Type B pancreatic cell (in vitro differentiated cells): ENCODE measurements at places on chromosomes 3 and 15. TPM values are rescaled to one million over a fixed set of nuclear protein-coding genes. Genes with fewer than 3 reads are reported as not detected.

- no peak for DNase-seq
Measured at GRCh38 chr3:35120026-35120425, 519.3 kb upstream of the ARPP21 start.

GRCh38 chr15:78070049-78070700 is 7.3 kb downstream of the TBC1D2B start:
- no peak for DNase-seq

- DNase-seq = no peak
Measured at GRCh38 chr15:64779024-64779423, 3.6 kb upstream of the RBPMS2 start.

PPARG gene
- total RNA-seq = 21.5 and 28.8 TPM in 2 replicates

DNA sequence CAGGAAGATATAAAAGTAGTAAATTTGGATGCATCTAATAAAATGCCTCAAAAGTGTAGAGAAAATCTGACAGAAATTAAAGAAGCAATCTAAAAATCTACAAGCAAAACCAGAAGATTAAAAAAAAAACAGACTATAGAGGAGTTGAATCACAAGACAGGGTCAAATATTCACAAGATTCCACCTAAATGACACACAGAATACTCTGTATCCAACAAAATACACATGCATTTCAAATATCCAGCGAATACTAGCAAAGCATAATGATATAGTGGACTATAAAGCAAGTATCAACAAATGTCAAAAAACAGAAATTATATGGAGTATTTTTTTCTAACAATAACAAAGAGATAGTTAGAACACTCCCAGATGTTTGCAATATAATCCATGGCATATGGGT is 20.5 kb upstream of the ACTC1 start:
- no peak for DNase-seq
